ENCODE measurements at places on chromosomes 2 and 18. TPM values are rescaled to one million over a fixed set of nuclear protein-coding genes. Genes with fewer than 3 reads are reported as not detected.

Gene ATOH8
- total RNA-seq, result 13.2 TPM

Gene SCN2A
- total RNA-seq, result 0.88 TPM

Gene MAPK4
- total RNA-seq, result 0.26 TPM

Gene FBXO11
- 102 TPM for total RNA-seq

Gene MLPH
- 16.5 TPM for total RNA-seq

Gene DNMT3A
- 45.6 TPM for total RNA-seq

Gene NYAP2
- total RNA-seq, result not detected

Gene CCDC141
- 0.29 TPM for total RNA-seq

Gene ANTXR1
- 134 TPM for total RNA-seq

Gene LAMA1
- total RNA-seq, result 13.5 TPM

Gene PUM2
- 51.0 TPM for total RNA-seq

Gene FAM110C
- total RNA-seq, result 11.9 TPM

Gene ARMC9
- total RNA-seq, result 47.6 TPM

Gene IL1A
- not detected for total RNA-seq

Gene MEP1B
- not detected for total RNA-seq
